ENCODE measurements at places on chromosomes 4 and X.

DNA sequence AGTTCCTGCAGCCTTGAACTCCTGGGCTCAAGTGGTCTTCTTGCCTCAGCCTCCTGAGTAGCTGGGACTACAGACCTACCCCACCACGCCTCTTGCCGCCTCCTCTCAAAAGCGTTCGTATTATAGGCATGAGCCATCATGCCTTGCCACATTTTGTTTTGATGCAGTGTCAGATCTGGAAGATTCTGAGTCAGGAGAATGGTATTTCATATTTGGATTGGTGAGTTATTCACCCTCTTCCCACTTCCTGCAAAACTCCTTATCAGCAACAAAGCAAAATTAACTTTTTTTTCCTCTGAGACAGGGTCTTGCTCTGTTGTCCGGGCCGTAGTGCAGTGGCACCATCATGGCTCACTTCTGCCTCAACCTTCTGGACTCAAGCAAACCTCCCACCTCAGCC lies 29.6 kb downstream of the REST start:
- no peak for DNase-seq

DNA sequence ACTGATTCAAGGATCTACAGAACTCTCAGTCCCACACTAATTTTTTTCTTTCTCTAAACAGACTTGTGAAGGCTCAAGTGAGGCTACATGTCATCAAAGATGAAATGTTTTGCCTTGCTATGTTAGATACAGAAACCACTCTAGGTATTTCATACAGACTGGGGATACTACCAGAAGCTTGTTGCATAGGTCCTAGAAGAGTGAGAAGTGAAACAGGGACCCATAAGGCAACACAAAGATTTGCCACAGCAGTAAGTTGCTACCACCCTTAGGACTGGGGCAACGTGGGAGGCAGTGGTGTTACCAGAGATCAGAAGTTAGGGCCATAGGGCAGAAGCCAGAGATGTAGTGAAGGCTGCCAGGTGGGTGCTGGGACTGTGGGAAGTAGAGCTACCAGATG lies 50.7 kb upstream of the MID1IP1 start:
- no peak for DNase-seq

DNA sequence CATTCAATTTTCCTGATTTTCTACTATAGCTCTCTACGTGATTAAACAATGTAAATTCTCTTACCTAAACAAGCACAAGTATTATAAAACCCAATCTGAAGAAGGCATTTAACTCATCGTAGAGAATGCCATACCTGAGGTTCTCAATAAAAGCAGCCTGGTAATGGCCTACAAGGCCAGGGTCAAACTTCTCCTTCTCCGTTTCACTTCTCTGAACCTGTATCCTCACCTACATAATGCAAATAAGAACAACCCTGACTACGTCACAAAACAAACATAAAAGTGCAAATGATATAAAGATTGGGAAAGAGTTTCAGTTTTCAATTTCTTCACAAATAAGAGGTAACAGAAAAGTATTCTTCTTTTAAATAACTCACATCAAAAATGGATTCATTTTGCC lies 55.6 kb upstream of the STS start:
- no peak for DNase-seq

DNA sequence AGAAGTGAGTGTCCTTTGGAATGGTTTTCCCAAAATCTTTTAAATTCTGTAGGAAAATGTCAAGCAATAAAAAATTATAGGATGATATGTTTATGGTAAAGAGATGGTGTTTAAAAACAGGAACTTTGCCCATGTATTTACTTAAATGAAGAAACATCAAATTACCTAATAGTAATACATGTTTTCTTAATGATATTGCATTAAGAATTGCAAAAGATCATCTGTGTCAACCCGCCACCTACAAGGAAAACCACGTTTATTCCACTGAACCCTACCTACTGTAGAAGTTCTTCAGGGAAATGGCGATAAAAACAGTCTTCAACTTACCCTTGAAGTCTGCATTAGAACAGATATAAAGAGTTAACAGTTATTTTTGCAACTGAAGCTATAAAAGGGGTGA lies 67.2 kb upstream of the NDP start:
- DNase-seq, result no peak

DNA sequence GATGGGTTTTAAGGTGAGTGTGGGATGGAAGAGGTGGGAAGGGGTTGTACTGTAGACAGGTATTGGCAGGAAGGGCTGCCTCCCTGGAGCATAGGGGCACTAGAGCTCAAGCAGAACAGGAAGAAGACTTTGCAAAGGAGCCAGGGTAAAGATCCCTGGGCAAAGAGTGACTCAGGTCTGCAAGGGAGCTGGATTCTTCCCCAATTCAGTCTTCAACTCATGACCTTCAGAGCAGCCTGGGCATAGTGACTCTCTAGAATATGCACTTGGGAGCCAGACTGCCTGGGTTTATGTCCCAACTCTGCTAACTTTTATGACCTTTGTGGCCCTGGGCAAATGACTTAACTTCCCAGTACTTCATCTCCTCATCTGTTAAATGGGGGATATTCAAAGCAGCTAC lies 4.0 kb downstream of the LONRF3 start:
- no peak for DNase-seq

DNA sequence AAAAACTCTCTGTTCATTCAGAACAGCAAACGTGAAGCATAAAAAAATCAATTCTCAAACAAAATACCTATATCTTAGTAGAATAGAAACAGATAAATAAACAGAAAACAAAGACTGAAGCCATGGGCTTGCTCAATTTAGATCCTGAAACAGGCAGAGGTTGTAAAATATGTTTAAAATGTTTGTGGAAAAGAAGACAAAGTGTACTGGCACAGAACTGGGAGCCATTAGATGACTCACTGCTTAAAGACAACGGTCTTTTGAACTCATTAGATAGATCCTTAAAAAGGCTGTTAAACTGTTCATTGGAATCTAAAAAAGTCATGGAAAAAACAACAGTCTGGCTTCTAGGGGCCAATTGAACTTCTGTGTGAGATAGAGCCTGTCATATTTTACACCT lies 247.0 kb upstream of the NDST4 start:
- DNase-seq, result no peak

DNA sequence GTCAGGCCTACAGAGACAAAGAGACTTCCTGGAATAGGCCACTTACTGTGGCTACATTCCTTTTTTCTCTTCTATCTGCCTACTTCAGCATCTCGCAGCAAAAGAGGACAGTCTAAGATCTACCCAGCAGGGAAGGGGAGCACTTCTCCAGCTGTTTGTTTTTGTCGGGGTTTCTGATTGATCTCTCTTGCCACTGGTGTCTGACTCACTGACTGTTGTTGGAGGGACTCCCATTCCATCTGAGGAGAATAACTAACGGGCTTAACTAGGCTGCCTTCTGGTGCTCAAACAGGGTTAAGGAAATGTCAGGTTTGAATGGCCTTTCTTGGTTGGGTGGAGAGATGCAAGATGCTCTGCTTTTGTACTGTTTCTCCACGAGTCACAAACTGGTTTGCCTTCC lies 100.2 kb upstream of the TMEM164 start:
- no peak for DNase-seq

DNA sequence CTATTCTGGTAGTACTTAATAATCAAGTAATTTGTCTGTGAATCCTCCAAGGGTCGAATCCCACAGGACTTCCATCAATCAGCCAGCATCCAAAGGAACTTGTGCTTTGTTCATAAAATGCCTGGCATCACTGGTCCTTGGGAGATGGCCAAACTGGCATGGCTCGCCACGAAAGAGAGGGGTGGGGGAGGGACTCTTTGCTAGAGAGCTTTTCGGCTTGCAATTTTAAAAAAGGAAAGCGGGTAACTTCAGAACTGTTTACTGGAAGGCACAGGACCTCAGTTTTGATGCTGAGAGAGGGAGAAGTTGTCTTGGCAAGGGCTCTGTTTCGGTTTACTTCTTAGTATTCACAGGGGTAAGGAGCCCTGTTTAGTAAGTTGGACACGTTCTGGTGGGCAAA lies 79.4 kb upstream of the FHL1 start:
- no peak for DNase-seq

GRCh38 chr4:102757681-102758080 lies 3.1 kb downstream of the MANBA start:
- DNase-seq, result no peak

GRCh38 chrX:8679550-8679949 lies 52.4 kb downstream of the ANOS1 start:
- no peak for DNase-seq

DNA sequence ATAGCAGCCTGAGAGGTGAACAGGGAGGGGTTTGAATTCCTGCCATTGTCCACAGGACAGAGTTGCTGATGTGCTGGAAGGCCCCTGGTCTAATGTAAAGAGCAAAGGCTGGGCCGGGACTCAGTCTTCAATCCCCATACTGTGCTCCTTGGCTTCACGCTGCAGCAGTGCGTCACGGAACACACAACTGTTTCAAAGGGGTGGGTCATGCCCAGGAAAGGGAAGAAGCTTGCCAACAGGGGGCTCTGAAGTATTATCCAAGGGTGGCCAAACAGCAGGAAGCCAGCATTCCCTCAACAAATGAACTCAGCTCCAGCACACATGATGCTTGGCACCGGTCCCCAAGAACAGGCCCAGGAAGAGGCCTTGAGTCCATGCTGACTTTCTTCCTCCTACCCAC lies 122.5 kb downstream of the NFKB1 start:
- DNase-seq, result no peak
